ENCODE measurements at places on chromosomes 6 and 20.

- no peak for DNase-seq
Observed at GRCh38 chr6:134902936-134903335, 47.0 kb downstream of the ALDH8A1 start.

GRCh38 chr6:117270055-117270842 lies 4.9 kb downstream of the VGLL2 start:
- DNase-seq, result no peak

DNA sequence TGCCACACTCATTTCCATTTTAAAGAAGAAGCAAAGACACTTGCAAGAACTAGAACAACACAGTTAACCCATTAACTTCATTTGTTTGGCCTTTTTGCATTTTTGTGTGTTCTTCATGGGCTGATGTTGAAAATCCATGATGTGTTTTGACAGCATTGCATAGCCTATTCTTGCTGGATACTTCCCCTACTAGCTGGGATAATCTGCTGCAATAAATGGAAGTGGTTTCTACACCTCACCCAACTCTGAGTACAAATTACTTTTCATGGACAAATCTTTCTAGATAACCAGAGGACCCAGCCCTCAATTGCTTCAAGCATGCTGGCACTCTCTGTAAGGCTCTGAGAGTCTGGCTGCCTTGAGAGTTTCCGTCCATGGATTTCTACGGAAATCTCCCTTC lies 26.5 kb downstream of the CST9L start:
- DNase-seq, result no peak

GRCh38 chr6:28977341-28978132 lies 27.6 kb downstream of the ZNF311 start:
- no peak for DNase-seq

DNA sequence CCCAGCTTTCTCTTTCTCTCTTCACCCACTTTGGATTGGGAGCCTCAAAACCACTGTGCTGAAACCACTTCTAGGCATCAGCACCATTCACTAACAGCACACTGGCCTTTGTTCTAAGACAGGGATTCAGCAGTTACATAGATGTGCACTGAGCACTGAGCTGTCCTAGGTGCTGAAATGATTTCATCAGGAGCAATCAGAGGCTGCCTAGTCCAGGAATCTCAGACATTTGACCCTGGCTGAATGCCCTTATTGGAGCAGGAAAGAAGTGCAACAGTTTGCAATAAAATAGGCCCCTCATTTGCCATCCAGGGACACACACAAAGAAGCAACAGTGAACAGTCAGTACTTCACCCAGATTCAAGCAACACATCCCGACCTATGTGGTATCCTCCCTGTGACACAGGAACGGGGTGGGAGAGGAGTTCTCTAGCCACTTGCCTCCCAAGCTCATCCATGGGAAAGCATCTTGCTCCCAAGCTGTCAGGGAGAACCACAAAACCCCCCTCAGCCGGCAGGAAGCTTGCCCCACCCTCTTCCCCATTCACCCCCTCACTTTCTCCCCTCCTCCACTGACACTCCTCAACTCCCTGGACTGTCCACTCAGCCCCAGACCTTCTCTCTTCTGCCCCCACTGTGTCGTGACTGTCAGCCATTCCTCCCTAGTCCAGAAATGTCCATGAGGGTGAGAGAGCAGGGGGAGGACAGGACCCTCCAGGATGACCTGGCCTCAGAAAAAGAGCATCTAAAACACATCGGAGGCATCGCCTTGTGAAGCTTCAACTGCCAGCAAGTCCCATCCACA lies 304.4 kb downstream of the PREX1 start:
- DNase-seq, result no peak

DNA sequence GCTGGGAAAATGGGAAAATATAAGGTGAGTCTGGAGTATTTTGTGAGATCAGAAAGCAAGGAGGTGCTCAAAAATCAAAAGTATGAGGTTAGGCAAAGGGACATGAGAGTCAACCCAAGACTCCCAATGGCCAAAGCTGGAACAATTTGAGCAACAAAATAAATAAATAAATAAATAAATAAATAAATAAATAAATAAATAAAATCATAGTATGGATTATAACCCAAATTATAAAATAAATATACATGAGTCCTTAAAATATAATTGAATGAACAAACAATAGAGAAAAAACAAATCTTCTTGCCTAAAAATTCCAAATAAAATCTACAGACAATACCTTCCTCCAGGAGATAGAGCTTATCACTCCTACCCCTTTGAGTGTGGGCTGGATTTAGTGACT lies 69.5 kb downstream of the UBE3D start:
- no peak for DNase-seq

GRCh38 chr6:11025921-11026635 lies 18.0 kb downstream of the ELOVL2 start:
- DNase-seq, result no peak

GRCh38 chr20:35610833-35611427 lies 4.7 kb upstream of the SPAG4 start:
- DNase-seq, result no peak
